ENCODE measurements at places on chromosomes 5 and 9.

- DNase-seq: no peak
Observed at GRCh38 chr9:137965177-137965795, 87.7 kb downstream of the CACNA1B start.

- no peak for DNase-seq
Observed at GRCh38 chr5:96293966-96294883, 138.8 kb downstream of the PCSK1 start.

- peak; percentile 38 for DNase-seq
Observed at GRCh38 chr9:135602789-135603481, 36.4 kb downstream of the GLT6D1 start.

- no peak for DNase-seq
Observed at GRCh38 chr9:78371981-78372380, 75.1 kb downstream of the PSAT1 start.

DNA sequence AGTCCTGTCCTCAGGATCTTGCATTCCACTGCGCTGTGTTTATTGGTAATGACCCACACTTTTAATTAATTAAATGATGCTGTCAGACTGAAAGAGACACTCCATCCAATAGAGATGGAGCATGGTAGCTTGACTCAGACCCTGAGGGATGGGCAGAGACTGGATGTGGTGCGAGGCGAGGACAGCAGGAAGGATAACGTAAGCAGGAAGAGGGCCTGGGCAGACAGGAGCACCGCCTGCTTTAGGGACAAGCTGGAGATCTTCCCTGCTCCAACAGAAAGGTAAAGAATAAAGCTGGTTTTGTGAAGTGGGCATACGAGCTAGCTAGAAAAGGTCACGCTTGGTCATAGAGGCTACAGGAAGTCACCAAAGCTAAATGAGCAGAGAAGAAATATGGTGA lies 3.6 kb upstream of the DOCK8 start:
- DNase-seq: no peak

DNA sequence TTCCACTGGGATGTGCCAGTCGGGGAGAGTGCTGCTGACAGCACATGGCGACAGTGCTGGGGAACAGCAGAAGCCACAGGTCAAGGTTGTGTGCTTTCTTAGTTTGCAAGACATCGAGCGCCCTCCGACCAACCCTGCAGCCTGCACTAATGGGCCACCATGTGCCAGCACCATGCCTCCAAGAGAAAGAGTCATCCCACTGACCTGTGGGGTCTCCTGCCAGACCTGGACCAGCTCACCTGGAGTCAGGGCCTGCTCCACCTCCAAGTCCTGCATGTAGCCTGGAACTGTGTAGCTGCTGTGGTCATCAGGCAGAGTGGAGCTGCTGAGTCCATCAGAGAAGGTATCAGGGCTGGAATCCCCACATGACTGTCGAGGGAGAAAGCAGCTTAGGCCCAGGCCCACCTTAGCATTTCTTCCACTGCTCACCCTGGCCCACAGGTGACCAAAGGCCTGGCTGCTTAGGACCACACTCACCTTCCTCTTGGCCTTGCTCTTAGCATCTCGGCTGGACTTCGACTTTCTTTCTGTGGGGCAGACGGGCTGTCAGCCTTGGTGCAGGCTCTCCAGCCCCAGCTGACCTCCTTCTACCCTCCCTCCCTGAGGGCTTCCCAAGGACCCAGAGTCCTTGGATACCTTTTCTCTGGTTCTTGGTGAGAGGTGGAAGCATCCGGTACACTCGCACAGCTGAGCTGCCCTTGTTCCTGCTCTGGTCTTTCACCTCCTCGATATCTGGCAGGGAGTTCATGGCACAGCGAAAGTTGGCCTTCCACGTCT lies 4.1 kb downstream of the IRF1 start:
- DNase-seq: no peak

GRCh38 chr5:59204114-59204897 lies 621.4 kb downstream of the RAB3C start:
- DNase-seq: no peak

DNA sequence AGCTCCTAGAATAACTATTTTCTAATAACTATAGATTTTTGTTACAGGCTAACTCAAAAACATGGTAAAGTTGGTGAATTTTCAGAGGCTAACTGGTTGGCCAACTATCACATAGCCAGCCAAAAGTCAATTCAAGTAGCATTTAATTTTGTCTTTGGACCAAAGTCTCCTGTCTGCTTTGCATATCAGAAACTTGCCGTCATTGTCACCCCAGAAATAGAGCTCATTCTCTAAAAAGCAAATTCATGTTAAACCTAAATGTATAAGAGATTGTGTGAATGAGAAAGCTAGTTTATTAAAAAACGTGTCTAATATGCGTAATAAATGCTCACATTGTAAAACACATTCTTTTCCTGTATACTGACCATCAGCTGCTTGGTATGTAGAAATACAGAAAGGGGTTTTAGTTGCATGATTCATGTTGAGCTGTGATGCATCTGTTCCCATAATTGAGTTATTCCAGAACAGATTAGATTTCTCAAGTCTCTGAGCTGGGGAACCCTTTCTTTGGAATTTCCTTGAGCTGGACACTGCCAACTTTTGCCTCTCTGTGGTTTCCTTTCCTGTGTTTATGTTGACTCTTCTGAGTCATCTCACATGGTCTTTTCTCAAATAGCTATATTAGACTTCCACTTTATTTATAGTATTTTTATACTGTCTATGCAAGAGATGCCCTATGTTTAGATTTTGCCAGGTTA lies 7.3 kb downstream of the SRFBP1 start:
- peak; percentile 72 for DNase-seq

- no peak for DNase-seq
Observed at GRCh38 chr5:65061250-65061973, 292.7 kb downstream of the CWC27 start.

GRCh38 chr5:175867587-175868347 lies 3.6 kb upstream of the CPLX2 start:
- peak; percentile 38 for DNase-seq

GRCh38 chr9:135962696-135963307 lies 1.6 kb upstream of the UBAC1 start:
- DNase-seq: no peak

- no peak for DNase-seq
Observed at GRCh38 chr5:41095324-41096101, 24.4 kb upstream of the MROH2B start.

GRCh38 chr5:10343486-10343885 lies 10.0 kb upstream of the MARCHF6 start:
- DNase-seq: no peak

GRCh38 chr5:34919077-34919476 lies 3.6 kb downstream of the BRIX1 start:
- DNase-seq: no peak

- no peak for DNase-seq
Observed at GRCh38 chr9:97895695-97896332, 26.5 kb downstream of the TRMO start.

DNA sequence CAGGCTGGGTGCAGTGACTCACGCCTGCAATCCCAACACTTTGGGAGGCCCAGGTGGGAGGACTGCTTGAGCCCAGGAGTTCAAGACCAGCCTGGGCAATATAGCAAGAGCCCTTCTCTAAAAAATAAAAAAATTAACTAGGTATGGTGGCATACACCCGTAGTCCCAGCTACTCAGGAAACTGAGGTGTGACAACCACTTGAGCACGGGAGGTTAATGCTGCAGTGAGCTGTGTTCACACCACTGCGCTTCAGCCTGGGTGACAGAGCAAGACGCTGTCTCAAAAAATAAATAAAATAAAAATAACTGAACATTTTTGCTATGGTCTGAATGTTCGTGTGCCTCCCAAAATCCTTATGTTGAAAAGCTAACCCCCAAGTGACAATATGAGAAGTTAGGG lies 24.5 kb downstream of the AGTPBP1 start:
- DNase-seq: no peak

- no peak for DNase-seq
Observed at GRCh38 chr9:101027733-101028345, 688 bp upstream of the PLPPR1 start.

DNA sequence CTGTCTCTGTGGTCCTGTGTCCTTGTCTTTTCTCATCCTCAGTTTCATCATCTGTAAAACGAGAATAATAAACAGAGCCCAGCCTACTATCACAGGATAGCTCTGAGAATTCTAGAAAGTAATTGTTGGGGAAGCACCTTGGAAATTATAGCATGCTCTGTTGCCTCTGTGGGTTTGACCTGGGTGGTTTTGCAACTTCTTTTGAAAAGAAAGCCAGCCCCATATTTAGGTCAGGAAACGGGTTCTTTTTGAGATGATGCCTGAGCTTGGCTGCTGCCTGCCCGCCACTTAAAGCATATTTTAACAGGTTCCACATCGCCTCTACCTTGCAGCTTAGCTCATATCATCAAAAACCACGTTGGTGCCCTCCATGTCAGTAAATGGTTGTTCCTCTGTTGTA lies 111.1 kb downstream of the TLR4 start:
- DNase-seq: no peak

GRCh38 chr5:179130101-179130681 lies 70.0 kb downstream of the ZNF354C start:
- no peak for DNase-seq

GRCh38 chr9:133580419-133580738 lies 28.8 kb downstream of the FAM163B start:
- no peak for DNase-seq

- DNase-seq: no peak
Observed at GRCh38 chr5:158895588-158895987, 204.1 kb downstream of the EBF1 start.

DNA sequence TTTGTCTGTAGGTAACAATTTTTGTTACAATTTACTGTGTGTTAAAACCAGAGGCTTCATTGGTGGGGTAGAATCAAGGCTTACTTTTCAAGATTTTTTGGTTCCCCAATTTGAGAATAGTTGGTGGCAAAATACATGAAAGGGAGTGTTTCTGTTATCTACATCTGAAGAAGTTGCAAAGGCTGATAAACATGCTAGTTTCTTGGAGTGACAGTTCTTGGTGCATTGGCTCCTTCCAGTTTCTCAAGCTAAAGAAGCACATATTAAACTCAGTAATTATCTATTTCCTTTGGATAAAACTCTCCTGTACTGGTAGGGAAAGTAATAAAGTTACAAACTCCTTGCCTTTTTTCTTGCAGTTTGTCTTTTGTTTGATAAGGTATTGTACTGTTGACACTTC lies 5.9 kb downstream of the MACIR start:
- no peak for DNase-seq

DNA sequence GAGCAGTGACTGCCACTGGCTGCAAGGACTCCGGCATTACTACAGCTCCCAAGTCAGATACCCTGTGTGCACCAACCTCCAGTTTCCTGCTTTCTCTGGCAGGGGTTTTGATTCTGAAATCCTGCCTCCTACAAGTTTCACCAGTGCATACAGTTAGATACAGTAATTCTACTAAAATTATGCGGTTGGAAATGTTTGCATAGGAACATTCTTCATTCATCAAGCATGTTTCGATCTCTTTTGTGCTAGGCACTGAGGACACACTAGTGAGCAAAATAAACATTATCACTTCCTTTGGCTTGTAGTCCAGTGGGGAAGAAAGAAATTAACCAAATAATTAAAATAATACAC lies 152.2 kb downstream of the TMEM167A start:
- no peak for DNase-seq

- DNase-seq: no peak
Observed at GRCh38 chr5:73892806-73893205, 266.8 kb downstream of the ARHGEF28 start.

GRCh38 chr9:3513265-3513818 lies 12.5 kb downstream of the RFX3 start:
- DNase-seq: no peak

GRCh38 chr5:139763930-139764791 lies 31.4 kb upstream of the PSD2 start:
- no peak for DNase-seq

- DNase-seq: peak; percentile 12
Observed at GRCh38 chr9:20197976-20198685, 409.3 kb upstream of the SLC24A2 start.

DNA sequence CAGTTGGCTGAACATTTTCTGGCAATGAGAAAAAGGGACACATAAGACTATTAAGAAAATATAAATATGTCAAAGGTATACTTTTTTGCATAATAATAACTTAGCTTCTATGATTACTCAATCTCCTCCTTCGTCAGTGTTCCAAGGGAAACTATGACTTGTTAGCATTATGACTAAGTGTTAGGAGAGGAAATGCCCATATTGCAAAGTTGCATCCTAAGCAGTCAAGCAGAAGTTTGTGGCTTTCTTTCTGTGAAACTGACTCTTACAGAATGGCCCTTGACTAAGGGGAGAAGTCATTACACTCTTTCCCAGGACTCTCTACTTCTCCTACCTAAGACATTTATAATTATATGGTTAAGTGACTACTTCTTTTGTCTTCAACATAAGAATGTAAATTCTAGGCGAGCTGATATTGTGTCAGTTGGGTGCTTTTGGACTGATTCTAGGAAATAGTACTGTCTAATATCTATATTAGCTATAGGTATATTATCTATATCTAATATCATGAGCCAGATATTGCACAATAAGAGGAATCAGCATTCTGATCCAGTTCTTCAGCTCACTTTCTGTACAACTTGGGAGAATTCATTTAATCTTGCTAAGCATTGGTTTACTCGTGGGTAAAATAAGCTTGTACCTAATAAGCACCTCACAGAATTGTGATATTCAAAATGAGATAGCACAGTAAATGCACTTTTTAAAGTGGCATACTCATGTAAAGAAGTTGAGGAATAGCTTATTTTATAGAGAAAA lies 16.4 kb upstream of the SPINK6 start:
- DNase-seq: peak; percentile 47

- DNase-seq: no peak
Observed at GRCh38 chr5:157460921-157461792, 1.1 kb downstream of the NIPAL4 start.

GRCh38 chr9:105065098-105066088 lies 137.4 kb upstream of the ABCA1 start:
- DNase-seq: peak; percentile 49

DNA sequence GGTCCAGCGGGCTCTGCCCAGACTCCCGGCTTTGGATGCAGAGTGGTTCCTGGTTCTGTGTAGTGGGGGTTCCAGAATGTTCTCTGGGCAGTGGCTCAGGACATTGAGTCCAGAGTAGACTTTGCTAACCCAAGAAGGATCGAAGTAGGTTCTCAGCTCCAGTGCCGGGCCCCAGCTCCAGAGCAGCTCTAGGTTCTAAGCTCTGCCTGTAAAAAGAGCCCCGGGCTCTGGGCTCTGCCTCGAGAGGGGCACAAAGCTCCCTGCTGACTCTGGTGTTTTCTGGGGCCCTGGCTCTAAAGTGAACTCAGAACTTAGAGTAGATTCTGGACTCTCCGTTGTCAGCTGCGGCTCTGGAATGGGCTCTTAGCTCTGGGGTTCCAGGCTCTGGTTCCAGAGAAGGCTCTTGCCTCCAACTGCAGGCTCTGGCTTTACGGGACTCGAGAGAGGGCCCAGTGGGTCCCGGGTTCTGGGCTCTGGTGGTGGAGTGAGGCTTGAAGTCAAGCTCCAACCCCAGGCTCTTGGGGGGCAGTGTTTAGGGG lies 414 bp downstream of the WDR38 start:
- no peak for DNase-seq

- no peak for DNase-seq
Observed at GRCh38 chr5:84228266-84228665, 156.4 kb downstream of the EDIL3 start.

GRCh38 chr9:78858266-78858665 lies 561.3 kb downstream of the PSAT1 start:
- no peak for DNase-seq

GRCh38 chr9:14674630-14675029 lies 18.6 kb downstream of the ZDHHC21 start:
- no peak for DNase-seq

GRCh38 chr9:84294241-84294950 lies 46.2 kb downstream of the SLC28A3 start:
- no peak for DNase-seq

GRCh38 chr5:17076272-17076671 lies 140.2 kb upstream of the MYO10 start:
- DNase-seq: no peak

- no peak for DNase-seq
Observed at GRCh38 chr5:54993318-54993717, 7.9 kb upstream of the ESM1 start.
